Activated CD4-positive, CD25-positive, alpha-beta regulatory T cell treated with anti-CD3 and anti-CD28 coated beads, Interleukin-2, amount 50 U/mL, for 72 hours (primary cell): ENCODE measurements at places on chromosomes 4 and X.

- DNase-seq = no peak
Observed at GRCh38 chr4:8121292-8122015, 37.2 kb downstream of the ABLIM2 start.

- no peak for DNase-seq
Observed at GRCh38 chrX:35046660-35047296, 104.2 kb downstream of the FAM47B start.

GRCh38 chr4:114088481-114088880 is 109.0 kb upstream of the ARSJ start:
- no peak for DNase-seq

- no peak for DNase-seq
Observed at GRCh38 chrX:40127052-40127451, 29.3 kb upstream of the BCOR start.

DNA sequence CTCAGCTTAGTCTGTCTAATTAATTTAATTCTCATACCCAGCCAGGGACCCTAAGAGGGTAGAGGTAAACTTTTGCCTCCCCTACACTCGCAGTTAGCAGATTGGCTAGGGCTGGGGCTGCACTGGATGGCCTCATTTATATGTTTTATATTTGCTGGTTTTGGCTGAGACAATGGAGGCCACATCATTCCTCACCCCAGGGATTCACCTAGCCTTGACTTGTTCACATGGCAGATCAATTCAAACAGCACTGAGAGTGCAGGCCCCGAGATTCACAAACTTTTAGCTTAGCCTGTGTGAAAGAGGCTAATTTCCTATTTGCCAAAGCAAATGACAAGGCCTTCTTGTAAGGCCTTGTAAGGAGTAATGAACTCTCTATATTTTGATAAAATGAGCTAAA is 844.4 kb downstream of the ARAP2 start:
- no peak for DNase-seq

DNA sequence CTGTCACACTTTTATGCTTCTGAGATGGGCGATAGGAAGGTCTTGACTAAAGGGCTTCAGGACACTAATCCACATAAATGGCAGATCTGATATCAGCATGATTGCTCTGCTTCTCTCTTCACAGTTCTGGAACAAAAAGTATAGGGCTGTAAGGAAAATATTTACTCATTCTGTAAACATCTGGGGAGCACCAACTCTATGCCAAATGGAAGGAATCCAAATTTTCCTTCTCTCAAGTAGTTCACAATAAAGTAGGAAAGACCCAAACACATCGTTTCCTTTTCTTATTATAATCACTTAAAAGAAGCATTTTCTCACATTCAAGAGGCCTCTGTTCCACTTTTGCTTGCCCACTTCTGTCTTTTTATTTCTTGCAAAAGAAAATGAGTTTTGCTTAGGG is 45.9 kb upstream of the F9 start:
- DNase-seq = no peak

DNA sequence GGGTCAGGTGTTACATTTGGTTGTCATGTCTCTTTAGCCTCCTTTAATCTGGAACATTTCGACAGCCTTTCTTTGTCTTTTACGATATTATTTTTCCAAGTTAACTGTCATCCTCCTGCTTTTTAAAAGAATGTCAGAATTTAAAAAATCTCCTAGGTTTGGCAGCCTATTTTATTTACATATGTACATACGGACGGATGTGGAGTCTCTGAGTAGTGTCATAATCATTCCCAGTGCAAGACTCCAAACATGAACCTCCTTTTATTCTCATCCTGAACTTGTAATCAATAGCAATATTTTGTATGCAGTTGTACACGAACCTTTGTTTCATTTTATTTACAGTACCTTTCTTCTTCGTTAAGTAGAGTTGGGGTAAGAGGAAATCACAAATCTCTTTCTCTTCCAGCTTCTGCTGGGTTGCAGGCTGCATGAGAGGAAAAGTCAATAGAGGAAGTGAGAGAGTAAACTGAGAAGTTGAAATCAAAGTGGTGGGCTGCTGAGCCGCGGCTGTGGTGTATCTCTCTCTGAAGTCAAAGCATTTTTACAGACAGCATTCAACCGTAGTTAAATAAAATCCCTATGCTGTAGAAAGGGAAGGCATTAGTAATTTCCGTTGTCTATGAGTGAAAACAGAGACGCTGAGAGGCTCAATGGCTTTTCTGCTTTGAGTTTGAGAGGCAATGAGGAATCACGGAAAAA is 53.9 kb upstream of the RPS6KA3 start:
- no peak for DNase-seq

GRCh38 chr4:180009316-180009715 is 2233.9 kb upstream of the TENM3 start:
- no peak for DNase-seq

GRCh38 chr4:70849291-70849690 is 9.6 kb upstream of the GRSF1 start:
- no peak for DNase-seq

GRCh38 chrX:7480721-7481120 is 332.8 kb upstream of the PUDP start:
- DNase-seq = no peak

DNA sequence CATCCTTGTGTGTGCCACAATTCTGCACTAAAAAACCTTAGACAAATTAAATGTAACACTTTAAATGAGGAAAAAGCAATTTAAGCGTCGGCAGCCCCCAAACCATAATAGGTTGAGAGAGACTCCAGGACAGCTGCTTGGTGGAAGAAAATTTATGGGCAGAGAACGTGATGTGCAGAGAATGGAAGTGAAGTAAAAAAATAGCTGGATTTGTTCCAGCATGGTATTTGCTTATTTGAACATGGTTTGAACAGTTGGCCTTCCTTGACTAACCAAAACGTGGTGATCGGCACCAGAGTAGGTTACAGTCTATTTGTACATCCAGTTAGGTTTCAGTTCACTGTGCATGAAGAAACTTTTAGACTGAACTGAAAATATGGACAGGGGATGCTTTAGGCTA is 343.0 kb upstream of the CPEB2 start:
- DNase-seq = no peak

- no peak for DNase-seq
Observed at GRCh38 chr4:5041699-5042098, 9.6 kb upstream of the STK32B start.

DNA sequence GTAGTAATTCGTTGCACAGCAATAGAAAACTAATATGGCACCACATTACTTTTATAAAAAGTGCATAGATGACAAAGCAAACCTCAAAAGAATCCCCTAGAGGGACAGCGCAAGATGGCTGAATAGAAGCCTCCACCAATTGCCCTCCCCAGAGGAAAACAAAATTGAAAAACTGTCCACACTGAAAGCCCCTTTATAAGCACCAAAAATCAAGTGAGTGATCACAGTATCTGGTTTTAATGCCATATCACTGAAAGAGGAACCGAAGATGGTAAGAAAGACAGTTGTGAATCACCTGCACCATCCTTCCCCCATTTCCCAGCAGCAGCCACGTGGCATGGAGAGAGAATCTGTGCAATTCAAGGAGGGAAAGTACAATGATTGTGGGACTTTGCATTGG is 522.2 kb downstream of the GLUD2 start:
- DNase-seq = no peak

- no peak for DNase-seq
Observed at GRCh38 chr4:61301271-61301670, 101.1 kb downstream of the ADGRL3 start.

GRCh38 chrX:153593811-153594500 is 5.0 kb downstream of the CCNQ start:
- DNase-seq = no peak

DNA sequence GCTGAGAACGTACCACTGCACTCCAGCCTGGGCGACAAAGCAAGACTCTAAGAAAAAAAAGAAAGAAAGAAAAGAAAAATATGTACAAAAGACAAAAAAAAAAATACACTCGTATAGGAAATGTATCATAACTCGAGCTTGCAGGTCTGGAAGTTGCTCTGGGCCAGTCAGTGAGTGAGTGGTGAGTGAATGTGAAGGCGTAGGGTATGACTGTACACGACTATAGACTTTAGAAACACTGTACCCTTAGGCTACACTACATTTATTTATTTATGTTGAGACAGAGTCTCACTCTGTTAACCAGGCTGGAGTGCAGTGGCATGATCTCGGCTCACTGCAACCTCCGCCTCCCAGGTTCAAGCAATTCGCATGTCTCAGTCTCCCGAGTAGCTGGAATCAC is 29.4 kb downstream of the EVC2 start:
- DNase-seq = no peak

DNA sequence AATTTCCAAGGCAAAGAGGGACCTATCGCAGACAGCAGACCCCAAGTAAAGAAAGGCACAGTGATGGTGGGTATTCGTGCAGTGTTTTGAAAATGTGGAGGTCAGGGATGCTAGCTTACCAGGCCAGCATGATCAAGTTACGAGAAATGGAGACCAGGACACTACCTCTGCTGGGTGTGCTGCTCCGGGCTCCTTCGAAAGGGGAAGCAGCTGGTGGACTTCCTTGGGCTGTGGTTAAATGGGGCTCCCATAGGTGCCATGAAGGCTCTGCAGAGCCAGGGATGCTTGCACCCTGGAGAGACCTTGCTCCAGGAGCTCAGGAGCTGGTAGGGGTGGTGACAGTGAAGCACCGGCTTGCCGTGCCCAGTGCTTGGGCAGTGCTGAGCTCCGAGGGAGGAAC is 68.8 kb downstream of the TBL1X start:
- DNase-seq = no peak

DNA sequence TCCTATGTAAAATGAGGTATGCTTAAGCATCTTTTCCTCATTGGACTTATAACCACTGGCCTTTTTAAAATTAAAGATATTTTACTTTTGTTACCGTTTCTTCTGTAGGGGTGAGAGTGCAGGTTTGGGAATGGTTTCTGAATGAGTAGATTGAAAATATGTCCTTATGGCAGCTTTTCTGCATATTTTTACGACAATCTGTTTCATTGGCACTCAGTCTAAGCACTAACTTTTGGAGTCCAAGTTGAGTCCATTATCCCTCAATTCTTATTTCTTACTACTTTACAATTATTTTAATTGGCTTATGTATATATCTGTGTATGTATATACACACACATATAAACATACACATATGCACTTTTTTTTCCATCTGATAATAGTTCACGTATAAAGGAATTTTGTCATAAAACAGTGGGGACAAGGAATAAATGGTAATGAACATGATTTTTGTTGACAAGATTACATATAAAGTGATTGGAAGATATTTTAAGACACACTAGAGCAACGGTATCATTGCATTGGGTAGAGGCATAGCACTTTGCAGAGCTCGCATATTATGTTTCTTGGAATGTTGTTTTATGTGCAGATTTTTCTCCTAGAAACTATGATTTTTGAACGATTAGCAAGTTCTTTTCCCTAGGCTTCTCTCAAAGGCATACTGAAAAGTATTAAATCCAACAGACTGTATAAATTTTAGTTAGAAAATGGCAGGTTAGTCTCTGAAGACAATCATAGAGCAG is 133.0 kb downstream of the FAT4 start:
- DNase-seq = no peak

DNA sequence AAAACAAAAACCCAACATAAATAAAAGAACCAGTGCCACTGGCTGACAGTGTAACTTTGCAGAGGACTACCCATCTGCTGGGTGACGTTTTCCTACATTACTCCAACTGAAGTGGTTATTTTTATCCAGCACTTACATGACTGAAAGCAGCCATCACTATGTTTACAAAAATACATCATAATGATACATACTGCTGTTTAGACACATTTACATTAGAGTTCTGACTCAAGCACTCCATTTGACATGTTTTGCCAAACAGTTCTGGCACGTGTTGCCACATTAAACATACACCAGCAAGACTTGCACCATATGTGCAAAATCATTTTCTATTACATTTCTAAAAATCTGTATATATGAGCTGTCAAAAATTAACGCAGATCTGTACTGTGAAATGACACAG is 39.6 kb downstream of the BEND4 start:
- DNase-seq = no peak

- no peak for DNase-seq
Observed at GRCh38 chr4:53505947-53506346, 85.3 kb downstream of the LNX1 start.

DNA sequence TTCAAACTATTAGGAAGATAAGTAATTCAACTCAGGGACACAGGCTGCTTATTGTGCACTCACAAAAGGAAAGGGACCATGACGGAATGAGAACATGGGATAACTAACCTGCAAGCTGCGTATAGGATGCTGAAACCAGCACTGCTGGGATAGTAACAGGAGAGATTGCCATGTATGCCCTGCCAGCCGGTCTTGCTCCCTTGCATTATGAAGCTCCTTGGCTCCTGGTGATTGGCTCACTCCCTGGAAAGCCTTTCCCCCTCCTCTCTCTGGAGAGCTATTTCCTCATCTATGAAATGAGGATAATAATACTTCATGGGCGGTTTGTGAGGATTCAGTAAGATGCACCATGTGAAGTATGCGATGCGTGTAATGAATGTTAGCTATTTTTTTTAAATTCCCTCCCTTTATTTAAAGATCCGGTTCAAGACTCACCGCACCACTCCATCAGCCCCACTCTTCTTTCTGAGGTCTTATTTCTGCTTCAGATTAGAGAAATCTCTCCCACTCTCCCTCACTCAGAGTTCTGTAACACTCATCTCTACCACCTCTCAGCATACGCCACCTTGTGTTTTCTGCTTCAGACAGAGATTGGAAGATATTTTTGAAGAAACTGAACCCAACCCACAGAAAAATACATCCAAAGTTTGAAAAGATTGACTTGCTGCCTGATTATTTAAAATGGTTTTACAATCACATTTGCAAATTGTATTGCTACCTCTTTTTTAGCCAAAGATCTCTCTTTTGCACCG is 18.4 kb downstream of the MSMO1 start:
- no peak for DNase-seq

GRCh38 chr4:123986268-123986798 is 589.7 kb downstream of the SPRY1 start:
- DNase-seq = no peak

GRCh38 chrX:49019599-49020249 is 17.7 kb upstream of the GRIPAP1 start:
- no peak for DNase-seq

DNA sequence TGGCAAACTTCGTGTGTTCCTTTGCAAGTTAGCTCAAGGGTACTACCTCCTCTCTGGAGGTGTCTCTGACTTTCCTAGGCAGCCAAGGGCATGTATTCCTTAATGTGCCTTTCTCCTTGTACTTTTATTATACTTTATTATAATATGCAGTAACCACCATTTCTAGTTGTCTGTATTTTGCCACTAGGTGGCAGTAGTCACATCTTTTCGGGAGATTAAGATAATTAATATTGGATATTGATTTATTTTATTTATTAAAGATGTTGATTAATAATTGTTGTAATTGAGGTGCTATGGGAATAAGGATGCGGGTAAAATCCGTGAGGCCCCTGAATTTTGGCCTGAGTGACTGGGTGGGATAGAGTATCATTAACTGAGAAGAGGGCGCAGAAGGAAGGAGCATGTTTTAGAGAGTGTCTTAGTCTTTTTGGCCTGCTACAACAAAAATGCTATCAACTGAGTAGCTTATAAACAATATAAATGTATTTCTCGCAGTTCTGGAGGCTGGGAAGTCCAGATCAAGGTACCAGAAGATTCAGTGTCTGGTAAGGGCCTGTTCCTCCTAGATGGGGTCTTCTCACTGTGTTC is 153.3 kb downstream of the TMEM164 start:
- DNase-seq = no peak
